ENCODE measurements at places on chromosomes 11 and 22.

DNA sequence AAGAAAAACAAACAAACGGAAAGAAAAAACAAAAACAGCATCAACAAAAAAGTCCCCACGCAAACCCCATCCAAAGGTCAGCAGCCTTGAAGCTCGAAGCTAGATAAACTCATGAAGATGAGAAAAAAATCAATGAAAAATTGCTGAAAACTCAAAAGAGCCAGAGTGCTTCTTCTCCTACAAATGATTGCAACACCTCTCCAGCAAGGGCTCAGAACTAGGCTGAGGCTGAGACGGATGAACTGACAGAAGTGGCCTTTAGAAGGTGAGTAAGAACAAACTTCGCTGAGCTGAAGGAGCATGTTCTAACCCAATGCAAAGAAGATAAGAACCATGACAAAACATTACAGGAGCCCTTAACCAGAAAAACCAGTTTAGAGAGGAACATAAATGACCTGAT is 18.4 kb upstream of the FTH1 start:
- no peak for DNase-seq

DNA sequence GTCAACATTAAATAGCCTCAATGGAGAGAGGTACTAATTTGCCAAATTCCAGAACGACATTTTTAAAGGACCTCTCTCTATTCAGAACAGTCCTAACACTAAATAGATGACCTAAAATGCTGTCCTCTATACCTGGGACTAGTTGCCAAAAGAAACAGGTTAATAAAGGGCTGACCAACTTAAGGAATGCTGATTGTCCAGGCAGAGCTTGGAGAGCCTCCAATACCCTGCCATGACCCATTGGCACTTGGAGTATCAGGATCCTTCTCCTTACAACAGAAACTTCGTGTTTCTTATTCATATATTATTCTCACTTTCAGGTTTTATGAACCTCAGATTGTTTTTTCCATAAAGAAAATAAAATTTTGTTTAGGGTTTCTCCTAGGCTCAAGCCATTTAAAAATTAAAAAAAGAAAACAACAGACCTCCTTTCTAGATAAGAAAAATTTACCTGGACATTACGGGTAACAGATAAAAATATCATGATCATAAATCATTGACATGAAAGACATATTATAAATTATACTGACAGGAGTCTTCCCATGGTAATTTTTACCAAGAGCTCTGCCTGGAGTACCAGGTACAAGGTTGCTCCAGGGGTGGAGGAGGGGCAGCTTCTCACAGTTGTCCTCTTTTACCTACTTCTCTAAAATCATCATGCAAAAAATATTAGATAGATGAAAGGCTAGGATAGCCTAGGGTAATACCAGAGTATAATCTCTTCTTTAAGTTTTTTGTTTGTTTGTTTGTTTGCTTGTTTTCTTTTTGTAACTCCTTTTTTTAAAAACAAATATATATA is 2.0 kb downstream of the LRRC4C start:
- no peak for DNase-seq

- no peak for DNase-seq
These were observed 515.7 kb downstream of the BUD13 start for GRCh38 chr11:116257092-116257491.

DNA sequence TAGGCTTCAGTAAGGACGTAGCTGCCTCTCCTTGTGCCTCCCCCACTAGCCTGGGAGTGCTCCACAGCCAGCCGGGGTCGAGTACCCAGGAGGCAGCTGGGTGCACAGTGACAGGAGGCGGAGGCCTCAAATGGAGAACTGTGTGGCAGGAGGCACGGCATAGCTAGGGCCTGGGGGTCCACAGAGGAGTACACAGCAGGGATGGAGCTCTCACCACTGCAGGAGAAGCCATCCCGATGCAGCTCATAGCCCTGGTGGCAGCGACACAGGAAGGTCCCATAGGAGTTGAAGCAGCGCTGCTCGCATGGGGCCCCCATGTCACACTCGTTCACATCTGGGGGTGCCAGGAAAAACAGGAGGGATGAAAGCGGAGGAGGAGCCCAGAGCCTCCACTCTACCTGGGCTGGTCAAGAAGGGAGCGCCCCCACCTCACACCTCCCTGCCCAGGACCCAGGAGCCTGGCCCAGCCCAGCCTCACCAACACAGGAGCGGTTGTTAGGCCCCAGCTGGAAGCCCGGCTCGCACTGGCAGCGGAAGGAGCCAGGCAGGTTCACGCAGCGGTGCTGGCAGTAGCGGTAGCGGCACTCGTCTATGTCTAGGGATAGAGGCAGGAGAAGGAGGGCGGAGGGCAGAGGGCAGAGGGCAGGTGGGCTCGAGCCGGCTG is 2.8 kb downstream of the EFEMP2 start:
- no peak for DNase-seq

DNA sequence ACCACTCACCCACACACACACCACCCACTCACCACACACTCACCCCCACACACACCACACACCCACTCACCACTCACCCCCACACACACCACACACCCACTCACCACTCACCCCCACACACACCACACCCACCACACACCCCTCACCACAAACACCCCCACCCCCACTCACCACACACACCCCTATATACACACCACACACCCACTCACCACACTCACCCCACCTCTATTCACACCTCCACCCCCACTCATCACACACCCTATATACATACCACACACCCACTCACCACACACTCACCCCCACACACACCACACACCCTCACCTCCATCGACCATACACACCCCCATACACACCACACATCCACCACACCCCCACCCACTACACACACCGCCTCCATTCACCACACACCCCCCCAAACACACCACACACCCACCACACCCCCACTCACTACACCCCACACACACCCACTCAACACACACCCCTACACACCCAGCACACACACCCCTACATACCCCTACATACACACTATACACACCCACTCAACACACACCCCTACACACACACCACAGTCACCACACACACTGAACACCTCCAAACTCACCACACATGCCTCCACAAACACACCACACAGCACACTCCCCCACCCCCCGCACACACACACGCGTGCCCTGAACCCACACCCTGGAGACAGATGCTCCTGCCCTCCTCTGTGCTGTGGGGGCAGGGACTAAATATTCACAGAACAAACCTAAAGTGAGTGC is 19.0 kb upstream of the TTLL12 start:
- DNase-seq: no peak

DNA sequence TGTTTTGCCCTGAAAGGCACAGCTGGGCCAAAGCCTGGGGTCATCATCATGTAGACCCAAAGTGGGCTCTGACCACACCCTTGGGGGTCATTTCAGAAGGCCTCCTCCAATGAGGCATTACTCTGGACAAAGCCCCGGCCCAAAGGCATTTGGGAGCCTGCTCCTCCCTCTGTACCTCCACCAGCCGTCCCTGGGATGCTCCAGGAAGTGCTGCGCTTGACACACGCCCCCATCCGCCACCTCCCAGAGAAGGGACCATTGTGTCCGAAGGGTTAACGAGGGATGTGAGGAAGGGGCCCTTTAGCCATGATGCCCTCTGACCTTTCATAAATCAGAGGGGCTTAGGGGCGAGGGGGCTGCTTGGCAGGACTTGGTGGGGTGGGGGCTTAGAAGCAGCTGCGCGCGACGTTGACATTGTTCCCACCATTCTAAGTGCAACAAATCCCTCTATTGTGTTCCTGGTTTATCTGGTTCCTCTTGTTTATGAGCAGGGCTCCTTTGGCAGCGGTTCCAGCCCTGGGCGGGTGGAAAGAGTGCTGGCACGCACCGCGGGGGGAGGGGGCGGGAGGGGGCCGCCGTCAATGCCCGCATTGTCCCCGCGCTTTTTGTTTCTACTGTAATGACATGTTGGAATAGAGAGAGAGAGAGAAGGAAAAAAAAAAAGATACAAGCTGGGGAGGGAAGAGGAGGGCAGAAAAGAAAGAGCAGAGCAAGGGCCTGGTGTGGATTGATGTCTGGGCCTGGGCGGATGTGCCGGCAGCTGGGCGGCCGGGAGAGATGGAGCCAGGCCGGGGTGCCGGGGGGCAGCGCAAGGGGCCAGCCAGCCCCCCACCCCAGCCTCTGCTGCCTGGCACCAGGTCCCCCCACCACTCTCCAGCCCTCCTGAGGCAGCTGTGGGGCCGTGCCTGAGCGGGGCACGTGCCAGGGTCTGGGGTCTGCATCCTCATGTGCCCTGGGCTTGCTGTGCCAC is 32.1 kb upstream of the SOX10 start:
- no peak for DNase-seq

DNA sequence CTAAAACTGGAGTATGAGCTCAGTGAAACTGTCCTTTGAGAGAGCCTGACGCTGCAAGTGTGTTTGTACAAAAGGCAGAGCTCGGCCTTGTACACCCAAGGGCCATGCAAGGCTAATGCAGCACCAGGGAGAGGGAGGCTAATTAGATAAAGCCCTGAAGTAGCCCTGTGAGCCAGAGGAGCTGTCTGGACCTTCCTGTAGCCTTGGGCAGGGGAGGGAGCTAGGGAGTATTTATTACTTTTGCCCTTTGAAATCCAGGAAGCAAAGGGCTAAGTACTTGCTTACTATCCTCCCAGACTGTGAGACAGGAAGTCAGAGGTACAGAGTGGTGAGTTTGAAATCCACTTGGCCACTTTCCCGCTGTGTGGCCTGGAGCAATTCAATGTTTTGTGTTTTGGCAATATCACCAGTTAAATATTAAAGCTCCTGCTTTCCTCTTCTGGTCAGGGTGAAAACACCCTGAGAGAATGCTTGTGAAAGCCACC is 10.2 kb upstream of the LDHA start:
- DNase-seq: no peak

- DNase-seq: peak; percentile 31
These were observed 511 bp downstream of the PKDREJ start for GRCh38 chr22:46262449-46263215.

DNA sequence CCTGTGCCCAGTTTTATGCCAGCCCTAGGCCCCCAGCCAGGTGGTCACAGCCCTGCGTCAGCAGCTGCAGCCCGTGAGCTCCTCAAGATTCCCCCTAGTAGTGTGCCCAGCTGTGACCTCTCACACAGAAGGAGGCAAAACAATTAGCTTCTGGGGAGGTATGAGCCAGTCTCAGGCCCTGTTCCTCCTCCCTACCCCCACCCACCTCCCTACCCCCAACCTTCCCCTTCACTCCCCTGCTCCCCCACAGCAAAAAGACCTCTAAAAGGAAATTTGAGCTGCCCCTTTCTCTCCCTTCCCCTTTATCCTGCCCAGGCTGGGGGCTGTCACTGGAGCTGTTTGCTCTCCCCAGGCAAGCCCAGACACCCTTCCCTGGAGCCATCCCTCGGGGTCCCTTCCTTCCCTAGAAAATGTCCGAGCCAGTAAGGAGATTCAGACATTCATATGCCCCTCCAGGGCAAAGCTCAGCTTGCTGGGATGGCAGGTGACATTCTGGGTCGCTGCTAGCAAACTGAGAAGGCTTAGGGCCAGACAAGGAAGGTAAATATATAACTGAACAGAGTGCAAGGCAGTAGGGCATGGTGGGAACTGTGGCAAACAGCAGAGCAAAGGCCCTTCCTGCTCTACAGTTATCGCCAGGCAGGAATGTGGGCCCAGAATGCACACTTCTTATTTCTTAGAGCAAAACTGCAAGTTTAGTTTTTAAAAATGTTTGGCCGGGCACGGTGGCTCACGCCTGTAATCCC is 300.2 kb downstream of the MN1 start:
- no peak for DNase-seq

- DNase-seq: no peak
These were observed 8.2 kb downstream of the TOM1 start for GRCh38 chr22:35307892-35308291.

GRCh38 chr11:74282421-74282820 is 29.0 kb downstream of the P4HA3 start:
- DNase-seq: no peak

DNA sequence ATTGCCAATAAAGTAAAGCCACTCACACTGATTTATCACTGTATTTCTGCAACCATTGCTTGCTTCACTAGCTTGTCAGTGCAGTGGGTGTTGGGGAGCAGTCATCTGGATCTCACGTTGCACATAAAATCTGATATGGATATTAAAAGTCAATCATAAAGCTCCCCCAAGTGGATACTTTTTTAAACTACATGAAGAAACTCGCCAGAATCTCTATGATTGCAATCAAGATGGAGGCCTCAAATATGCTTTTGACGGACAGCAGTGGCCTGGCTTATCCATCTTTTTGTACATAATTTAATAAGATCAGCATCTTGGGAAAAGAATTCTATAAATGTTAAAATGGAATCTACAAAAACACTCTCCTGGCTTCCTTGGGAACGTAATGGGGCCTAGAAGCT is 137.7 kb downstream of the WT1 start:
- peak; percentile 6 for DNase-seq

- DNase-seq: peak; percentile 27
These were observed 2.2 kb downstream of the RNF185 start for GRCh38 chr22:31162015-31162765.
